ENCODE measurements at places on chromosomes 11 and 22.

- no peak for DNase-seq
Measured at GRCh38 chr11:74948546-74948897, 369 bp downstream of the XRRA1 start.

DNA sequence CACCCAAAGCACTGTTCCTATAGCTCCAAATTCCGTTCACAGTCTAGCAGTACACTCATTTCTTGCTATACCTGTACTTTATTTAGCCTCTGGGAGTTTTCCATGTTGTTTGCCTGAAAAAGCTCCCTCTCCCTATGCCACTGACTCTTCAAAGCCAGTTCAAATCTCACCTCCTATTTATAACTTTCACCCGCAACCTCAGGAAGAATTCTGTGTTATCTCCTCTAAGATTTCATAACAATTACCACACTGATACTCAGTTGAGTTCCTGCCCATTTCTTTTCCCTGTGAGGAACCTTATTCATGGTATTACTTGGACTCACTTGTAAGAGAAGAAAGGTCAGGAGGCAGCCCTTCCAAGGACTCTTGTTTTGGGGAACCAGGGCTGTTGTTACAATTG is 25.2 kb downstream of the GDPD4 start:
- no peak for DNase-seq

GRCh38 chr11:106656646-106657045 is 361.6 kb downstream of the GUCY1A2 start:
- no peak for DNase-seq

- no peak for DNase-seq
Measured at GRCh38 chr11:111427471-111427912, 48.4 kb upstream of the POU2AF1 start.

GRCh38 chr11:115676206-115676605 is 172.0 kb upstream of the CADM1 start:
- no peak for DNase-seq

GRCh38 chr11:121012091-121012490 is 11.8 kb upstream of the TBCEL start:
- DNase-seq, result no peak

DNA sequence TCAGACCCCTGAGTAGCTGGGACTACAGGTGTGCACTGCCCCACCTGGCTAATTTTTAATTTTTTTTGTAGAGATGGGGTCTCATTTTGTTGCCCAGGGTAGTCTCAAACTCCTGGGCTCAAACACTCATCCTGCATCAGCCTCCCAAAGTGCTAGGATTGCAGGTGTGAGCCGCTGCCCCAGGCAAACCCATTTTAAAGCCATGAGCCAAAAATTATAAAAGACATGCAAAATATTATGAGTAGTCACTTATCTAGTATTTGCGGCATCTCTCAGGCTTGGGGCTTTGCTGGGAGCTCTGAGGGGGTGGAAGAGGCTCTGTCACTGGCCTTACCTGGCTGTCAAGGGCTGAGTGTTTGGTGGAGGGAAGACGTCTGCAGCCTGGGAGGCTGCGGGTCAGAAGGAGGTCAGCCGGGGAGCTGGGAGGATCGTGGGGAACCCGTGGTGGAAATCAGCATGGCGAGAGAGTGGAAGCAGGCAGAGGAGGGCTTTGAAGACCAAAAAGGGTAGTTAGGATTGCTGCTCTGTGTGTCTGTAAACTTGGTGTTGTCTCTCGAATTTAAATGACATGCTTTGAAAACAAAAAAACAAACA is 69.1 kb upstream of the PARVG start:
- no peak for DNase-seq

GRCh38 chr22:48900626-48901025 is 927.0 kb downstream of the BRD1 start:
- DNase-seq, result no peak

GRCh38 chr11:94557992-94558391 is 9.2 kb upstream of the PIWIL4 start:
- no peak for DNase-seq

DNA sequence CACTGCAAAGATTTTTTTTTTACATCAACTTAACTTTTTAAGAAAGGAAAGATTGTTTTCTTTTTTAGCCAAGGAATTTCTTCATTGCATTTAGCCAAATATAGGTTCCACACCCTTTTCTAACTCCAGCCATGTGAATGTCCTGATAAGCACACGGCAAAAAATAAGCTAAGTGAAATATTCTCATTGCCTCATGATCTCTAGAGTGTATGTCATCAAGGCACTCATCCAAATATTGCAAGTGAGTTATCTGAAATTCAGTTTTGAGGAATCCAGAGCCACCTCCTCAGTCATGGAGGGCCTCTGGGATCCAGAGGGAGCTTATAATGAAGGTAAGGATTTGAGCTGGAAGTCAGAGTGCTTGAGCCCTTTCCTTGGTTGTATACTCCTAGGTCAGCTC is 80.0 kb downstream of the BLID start:
- no peak for DNase-seq

- DNase-seq, result no peak
Measured at GRCh38 chr11:98600786-98601773, 419.7 kb upstream of the CNTN5 start.

DNA sequence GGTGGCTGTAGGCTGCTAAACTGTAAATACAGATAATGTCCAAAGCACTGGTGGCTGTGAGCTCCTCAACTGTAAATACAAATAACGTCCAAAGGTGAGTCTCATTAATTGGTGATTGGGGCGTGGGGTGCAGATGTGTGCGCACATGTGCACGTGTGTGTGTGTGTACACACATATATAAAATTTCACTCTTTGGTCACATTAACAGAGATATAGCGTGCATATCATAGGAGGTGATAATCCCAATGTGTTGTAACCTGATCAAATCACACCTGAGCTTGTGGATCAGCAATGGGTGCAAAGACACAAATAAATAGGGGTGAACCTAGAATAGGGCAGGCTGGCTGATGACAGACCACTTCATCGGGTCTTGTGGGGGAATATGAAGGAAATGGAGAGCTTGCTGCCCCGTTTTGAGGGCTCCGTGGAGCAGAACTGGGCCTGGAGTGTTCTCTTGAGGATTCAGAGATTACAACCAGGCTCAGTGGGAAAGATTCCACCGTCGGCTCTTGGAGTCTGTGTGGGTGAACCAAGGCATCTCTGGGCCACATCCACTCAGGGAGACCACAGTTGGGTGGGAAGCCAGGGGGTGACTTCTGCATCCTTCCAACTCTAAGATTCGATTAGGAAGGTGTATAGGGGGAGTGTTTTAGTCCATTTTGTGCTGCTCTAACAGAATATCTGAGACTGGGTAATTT is 24.9 kb upstream of the OSBPL5 start:
- DNase-seq, result no peak

DNA sequence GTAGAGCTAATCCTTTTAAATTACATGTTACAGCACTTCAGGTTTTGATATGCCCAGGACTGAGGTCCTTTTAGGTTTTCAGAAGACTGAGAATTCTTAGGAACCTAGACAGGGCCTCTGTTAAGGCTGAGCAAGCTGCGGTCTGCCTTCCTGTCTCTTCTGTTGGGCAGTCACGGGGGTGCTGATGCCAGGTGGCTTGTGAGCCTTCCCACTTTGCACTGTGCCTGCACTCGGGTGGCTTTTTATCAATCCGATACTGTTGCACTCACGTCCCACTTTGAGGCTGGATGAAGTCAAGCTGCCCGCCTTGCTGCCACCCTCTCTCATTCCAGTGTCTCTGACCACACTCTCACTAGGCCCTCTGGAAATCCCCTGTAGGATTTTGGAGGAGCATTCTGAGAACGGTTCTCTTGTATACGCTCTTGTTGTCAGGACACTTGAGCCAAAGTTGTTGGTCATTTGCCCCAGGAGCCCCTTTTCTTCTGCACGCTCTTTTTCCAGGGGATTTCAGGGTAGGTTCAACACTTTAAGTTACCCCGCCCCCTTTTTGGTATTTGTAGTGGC is 141.8 kb downstream of the TEAD1 start:
- no peak for DNase-seq

GRCh38 chr11:72951888-72952287 is 137.7 kb downstream of the ATG16L2 start:
- no peak for DNase-seq

DNA sequence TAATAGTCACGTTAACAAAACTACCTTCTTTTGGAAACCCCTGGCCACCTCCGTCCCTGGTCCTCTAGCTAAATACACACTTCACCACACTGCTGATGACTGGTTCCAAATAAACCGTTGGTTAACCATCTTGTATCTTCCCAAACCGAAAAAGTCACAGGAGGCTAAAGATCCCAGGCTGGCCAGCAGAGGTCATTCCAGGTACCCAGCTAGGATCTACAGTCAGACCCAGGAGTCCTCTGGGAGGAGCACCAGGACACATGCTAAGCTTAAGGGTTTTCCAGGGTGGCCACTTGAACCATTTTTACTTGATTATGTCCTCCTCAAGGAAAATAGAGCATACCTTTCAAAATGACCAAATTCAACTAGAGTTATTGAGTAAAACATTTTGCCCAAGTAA is 103.2 kb downstream of the ETS1 start:
- no peak for DNase-seq

DNA sequence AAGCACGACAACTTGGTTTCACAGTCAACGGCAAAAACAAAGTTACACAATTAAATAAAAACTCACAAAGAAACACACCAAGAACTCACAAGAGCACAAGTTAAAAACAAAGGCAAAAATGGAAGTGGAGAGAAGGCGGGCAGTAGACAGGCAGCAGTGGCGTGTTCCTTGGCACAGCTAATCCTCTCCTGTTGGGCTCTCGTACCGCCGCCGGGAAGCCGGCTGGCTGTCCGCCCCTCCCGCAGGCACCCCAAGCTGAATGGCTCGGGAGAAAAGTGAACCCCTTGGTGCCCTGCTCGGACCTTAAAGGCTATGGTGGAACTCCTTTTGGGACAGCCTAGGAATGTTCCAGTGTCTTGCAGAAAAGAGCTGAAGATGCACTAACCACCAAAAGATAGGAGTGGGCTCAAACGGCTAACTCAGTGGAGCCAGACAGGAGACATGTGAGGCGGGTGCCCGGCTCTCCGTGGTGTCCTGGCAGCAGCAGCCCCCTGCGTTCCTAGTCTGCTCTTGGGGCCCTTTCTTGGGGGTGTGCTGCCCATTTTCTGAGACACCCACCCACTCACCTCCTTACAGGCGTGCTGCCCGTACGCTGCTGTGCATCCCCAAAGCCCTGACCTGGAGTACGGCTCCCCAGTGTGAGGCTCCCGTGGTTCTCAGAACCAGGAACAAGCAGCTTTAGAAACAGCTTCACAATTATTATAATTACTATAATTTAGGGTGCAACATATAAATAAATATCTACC is 86.1 kb upstream of the BID start:
- no peak for DNase-seq

GRCh38 chr11:32704775-32705174 is 89.7 kb downstream of the CCDC73 start:
- DNase-seq, result no peak

DNA sequence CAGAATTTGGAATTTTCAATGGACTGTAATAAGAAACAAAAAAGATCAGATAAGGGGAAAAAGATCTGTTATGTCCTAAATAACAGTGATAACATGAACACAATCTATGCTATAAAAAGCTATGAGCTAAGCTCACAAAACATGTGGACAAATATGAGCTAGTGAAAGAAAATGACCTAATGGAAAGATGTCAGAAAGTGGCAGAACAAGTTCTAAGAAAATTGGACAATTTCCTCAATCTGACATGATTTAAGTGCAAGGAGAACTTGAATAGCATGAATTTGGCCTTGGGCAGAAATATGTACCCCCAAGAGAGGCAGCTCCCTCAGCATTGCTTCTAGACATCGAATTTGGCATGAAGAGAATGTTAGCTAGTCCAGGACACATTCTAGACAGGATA is 212.0 kb upstream of the PGR start:
- DNase-seq, result no peak

DNA sequence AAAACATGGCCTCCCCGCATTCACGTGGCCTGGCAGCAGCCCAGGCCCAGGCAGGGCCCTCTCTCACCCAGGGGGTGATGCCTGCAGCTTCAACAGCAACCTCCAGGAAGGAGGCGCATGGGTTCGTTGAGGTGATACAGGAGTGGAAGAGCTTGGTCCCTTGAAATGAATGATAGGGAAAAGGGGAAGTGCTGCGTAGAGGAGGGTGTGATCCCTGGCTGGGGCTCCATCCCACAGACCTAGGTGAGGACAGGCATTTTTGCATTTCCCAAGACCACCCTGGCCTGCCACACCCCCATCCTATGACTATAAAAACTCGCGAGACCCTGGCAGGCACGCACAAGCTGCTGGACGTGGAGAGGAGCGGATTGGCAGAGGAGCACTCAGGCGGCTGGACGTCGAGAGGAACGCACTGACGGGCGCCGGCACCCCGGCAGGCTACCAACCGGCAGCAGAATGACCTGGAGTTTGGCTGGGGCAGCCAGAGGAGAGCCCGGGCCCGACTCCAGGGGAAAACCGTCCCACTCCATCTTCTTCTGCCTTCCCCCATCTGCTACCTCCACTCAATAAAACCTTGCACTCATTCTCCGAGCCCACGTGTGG is 32.6 kb downstream of the RTN4R start:
- no peak for DNase-seq

GRCh38 chr11:112498701-112499100 is 238.0 kb upstream of the PLET1 start:
- DNase-seq, result no peak

DNA sequence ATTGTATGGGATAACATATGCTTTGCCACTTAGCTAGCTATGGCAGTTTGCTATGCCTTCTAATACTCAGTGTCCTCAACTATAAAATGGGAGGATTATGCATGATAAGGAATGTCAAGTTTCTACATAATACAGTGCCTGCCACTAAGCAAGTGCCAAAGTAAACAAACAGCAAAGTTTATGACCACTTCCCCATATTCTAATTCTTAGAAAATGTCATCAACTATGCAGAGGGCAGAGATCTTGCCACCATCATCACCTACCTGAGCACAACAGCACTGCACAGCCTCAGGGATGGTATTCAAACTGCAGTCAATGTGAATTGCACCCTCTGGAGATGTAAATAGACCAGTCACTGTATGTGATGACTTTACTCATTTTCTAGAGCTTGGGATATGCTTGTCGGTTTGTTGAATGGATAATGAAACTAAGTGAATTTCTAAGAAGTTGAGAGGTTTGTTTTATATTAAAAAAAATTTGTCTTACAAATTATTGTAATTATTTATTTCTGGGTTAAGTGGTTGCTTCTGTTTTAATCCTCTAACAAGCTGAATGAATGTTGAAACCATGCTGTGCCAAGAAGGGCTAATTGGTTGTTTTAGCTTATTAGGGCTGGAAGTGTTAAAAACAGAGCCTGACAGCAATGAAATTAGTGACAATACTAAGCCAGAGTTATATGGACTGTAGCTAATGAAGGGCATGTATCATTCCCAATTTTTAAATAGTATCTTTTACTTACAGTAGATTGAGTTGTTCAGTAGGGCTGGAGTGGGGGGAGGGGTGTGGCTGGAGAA is 398.4 kb downstream of the CNTN5 start:
- DNase-seq, result no peak

- no peak for DNase-seq
Measured at GRCh38 chr11:103210543-103210942, 101.3 kb downstream of the DYNC2H1 start.

DNA sequence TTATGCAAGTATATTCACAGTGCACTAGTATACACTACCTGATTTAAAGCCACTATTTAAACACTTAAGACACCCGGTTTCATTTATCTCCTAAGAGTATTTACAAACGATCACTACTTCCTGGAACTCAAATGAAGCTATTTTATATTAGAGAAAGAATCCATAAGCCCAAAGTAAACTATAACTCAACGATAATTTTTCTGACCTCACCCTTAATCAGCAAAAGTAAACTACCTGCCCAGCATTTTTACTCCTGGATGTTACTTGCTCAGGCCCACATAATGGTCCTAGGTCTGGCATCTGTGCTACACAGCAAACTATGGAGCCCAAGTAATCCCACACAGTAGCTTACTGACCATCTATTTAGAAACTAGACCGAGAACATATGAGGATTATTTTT is 33.4 kb downstream of the TSG101 start:
- no peak for DNase-seq

Measured in activated CD4-positive, CD25-positive, alpha-beta regulatory T cell (primary cell).